ENCODE measurements at places on chromosomes 7 and 10. TPM values are rescaled to one million over a fixed set of nuclear protein-coding genes. Genes with fewer than 3 reads are reported as not detected.

Gene GJD4
- total RNA-seq: not detected

Gene PMS2
- total RNA-seq: 23.7 TPM

Gene SNX10
- total RNA-seq: 45.7 TPM

Gene SOSTDC1
- total RNA-seq: not detected

Gene NUDT13
- total RNA-seq: 0.42 TPM

Gene CALHM1
- 0.17 TPM for total RNA-seq

Gene AKR1C4
- not detected for total RNA-seq

Gene PLEKHS1
- total RNA-seq: 0.22 TPM

Gene ZNF804B
- not detected for total RNA-seq

Gene FRA10AC1
- total RNA-seq: 17.7 TPM

Gene TTYH3
- total RNA-seq: 23.7 TPM

Gene FUOM
- 17.0 TPM for total RNA-seq

Gene SMC3
- total RNA-seq: 68.6 TPM

Gene CALN1
- total RNA-seq: 0.20 TPM

Gene SPDYE18
- total RNA-seq: 1.3 TPM

Gene SPAM1
- total RNA-seq: not detected

Gene GPNMB
- total RNA-seq: 1.9 TPM

Gene CYP2W1
- not detected for total RNA-seq

Gene UCN3
- not detected for total RNA-seq

Gene AGAP5
- total RNA-seq: 10.6 TPM

Gene UNCX
- total RNA-seq: not detected

Gene PIP
- total RNA-seq: not detected

Gene NUTM2A
- total RNA-seq: 0.80 TPM

Gene SORBS1
- total RNA-seq: 0.69 TPM

Gene UPK3B
- 0.46 TPM for total RNA-seq

Gene ZNF722
- total RNA-seq: not detected

Gene MYO1G
- 398 TPM for total RNA-seq

Gene SBDS
- 41.6 TPM for total RNA-seq

Gene MMD2
- total RNA-seq: not detected

Gene CD36
- total RNA-seq: not detected

Gene CTAGE4
- 1.0 TPM for total RNA-seq

Gene GIMAP6
- 170 TPM for total RNA-seq

Gene IGFBP1
- not detected for total RNA-seq

Gene FAM25C
- total RNA-seq: not detected

Gene HOGA1
- not detected for total RNA-seq

Gene BCCIP
- 66.4 TPM for total RNA-seq

Gene CAMK2B
- 0.27 TPM for total RNA-seq

Gene IFIT2
- 2.4 TPM for total RNA-seq

All from T-helper 1 cell treated with Interleukin-12 subunit alpha and Interleukin-12 subunit beta and Interleukin-4 antibody, amounts not matched to agents 30 ng/mL and 1 ng/mL, for 36 hours (primary cell).